Astrocyte (in vitro differentiated cells and primary cell): ENCODE measurements at places on chromosomes 7 and 10.

DNA sequence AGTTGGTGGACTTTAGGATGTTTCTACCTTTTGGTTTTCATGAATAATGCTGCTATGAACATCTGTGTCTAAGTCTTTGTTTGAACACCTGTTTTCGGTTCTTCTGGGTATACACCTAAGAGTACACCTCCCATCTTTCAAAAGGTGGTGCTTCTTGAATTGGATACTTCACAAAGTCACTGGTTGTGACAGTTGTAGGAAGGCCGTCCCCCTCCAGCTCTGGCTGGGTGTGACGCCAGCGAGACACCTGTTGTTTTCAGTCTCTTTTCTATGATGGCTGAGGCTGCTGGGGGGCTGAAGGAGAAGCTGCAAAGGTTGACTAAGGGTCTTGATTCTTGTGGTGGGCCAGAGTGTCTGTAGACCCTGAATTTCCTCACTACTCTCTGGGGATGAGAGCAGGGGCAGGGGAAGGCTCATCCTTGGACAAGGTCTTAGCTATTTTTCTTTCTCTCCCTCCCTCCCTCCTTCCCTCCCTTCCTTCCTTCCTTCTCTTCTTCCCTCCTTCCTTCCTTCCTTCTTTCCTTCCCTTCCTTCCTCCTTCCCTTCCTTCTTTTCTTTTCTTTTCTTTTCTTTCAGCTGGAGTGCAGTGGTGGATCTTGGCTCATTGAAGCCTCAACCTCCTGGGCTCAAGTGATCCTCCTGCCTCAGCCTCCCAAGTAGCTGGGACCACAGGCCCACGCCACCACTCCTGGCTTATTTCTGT lies 5.6 kb downstream of the NEURL1 start:
- no peak for DNase-seq

GRCh38 chr7:138720286-138720685 lies 19.1 kb upstream of the SVOPL start:
- no peak for DNase-seq

DNA sequence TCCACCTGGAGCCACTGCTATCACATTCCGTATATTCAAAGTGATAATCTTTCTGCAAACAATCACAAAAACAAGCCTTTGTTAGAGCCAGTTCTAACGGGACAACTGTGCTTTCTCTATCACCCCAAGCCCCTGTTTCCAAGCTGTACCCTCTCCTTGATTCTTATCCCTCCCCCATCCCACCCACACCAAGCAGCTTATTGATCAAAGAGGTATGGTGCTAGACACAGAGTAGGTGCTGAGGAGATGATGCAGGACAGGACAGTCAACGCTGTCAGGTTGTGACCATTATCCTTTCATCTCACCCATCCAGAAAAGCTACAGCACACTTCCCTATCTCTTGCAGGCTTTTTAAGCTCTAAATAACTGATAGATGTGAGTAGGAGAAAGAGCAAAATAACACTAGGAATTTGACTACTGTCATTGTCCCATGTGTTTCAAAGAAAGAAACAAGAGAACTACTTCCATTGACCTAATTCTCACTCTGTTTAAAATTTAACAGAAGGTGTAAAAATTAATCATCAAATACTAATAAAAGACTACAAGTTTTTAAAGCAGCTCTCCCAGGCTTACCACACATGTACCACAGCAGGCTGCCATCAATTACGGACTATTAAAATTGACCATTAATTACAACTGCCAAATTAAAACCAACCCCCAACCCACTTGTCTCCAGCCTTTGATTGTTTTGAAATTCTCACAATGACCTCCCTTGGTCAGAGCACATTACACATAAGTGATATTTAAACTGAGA lies 94.3 kb downstream of the ELAPOR2 start:
- DNase-seq, result no peak

DNA sequence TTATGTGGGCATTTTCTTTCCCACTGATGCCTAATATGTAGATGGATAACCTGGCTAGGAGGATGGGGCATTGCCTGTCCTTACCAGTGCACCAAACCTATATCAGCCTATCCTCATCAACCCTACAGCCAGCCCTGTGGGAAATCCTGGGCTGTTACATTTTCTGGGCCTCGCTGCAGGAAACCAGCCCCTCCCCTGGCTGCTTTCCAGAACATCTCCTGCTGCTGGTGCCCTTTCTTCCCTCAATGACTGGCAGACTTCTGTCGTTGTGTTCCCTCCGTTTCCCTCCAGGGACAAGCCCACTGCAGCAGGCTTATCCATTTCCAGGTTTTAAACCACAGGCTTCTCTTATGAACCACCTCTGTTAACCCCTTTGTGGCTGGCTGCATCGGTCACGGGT lies 486.1 kb upstream of the COBL start:
- no peak for DNase-seq

GRCh38 chr10:43040482-43041256 lies 36.2 kb upstream of the RET start:
- DNase-seq, result no peak

GRCh38 chr10:79930751-79931150 lies 18.2 kb downstream of the SFTPD start:
- no peak for DNase-seq

GRCh38 chr7:55366461-55367070 lies 1.4 kb downstream of the LANCL2 start:
- DNase-seq, result no peak

GRCh38 chr7:157380416-157380815 lies 43.6 kb downstream of the DNAJB6 start:
- DNase-seq, result no peak

DNA sequence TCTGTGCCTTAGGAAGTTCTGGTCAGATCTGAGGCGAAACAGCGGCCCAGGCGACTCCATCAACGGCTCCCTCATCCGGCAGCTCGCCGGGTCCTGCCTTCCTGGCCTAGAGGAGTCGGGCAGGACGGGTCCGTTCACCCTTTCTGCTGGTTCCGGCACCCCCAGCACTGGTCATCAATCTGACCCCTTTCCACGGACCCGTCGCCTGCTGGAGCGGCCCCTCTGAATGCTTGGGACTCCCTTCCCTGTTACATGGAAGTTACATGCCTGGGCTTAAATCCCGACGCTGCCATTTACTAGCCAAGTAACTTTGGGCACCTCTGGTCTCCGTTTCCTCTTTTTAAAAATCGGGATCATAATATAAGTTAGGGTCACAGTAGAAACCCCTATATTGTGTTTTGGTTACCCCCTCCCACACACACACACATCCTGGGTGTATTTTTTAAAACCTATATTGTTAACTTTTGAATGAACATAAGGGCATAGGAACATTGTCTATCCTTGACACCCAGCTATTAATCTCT lies 607 bp upstream of the GGCT start:
- DNase-seq, result no peak

DNA sequence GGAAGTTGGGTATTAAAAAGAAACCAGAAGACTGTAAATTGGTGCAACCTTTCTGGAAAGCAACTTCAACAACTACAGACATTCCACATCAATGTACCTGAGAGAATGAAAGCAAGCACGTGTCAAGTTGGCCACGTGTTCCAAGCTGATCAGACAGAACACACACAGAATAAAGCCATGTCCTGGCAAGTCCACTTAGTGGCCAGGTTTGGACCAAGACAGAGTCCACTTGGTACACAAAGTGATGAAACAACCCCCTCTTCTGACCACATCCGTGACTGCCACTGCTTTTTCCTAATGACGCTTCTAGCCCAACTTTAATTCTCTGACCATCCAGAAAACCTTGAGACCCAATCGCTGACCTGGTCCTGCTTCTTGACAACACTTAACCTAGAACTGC lies 109.4 kb downstream of the ABLIM1 start:
- DNase-seq, result peak; percentile 26

- peak; percentile 84 for DNase-seq
These were observed 9.8 kb downstream of the CEP41 start for GRCh38 chr7:130430841-130431666.
